ENCODE measurements at places on chromosomes 2 and 18.

- DNase-seq: no peak
Observed at GRCh38 chr2:223076573-223076972, 24.6 kb downstream of the KCNE4 start.

DNA sequence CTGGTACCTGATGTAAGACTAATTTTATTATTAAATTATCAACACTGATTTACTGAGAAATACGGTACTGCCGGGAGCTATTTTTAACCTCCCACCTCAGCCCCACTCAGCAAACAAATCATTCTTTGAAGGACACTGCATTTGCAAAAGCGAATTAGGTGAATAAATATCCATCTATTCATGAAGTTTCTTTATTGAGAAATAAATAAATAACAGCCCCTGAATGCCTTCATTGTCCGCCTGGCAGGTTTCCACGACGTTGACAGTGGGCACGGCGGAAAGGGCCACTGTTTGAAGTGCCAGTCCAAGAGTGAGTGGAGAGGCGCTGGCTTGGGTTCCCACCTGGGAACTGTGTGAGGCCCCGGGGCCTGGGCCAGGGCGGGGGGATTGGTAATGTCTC lies 15.7 kb downstream of the C1QL2 start:
- no peak for DNase-seq

DNA sequence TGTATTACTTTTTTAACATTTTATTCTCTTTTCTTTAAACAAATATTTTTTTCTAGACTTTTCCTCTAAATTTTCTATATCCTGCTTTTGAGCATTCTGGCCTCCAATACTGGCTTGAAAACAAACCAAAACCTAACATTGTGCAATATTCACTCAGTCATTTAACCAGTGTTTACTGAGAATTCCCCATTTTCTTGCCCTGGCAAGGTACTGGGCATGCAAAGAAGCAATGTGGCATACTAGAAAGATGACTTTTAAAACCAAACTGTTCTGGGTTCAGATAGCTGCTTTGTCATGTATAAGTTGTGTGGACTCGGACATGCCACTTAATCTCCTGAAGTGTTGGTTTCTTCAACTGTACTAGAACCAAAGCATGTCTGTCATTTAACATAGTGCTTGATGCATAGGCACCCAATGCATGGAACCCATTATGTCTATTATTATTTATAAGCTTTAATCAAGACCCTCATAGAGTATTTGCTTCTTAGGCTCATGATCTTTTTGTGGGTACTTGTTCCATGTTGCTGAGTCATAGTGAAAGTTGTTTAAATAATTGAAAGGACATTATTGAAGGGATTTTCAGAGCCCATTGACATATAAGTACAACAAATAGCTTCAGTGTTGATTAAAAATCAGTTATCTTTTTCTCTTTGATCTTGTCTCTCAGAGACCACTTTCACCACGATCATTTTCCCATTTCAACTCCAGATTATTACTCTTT lies 185.4 kb upstream of the OSR1 start:
- DNase-seq: no peak

DNA sequence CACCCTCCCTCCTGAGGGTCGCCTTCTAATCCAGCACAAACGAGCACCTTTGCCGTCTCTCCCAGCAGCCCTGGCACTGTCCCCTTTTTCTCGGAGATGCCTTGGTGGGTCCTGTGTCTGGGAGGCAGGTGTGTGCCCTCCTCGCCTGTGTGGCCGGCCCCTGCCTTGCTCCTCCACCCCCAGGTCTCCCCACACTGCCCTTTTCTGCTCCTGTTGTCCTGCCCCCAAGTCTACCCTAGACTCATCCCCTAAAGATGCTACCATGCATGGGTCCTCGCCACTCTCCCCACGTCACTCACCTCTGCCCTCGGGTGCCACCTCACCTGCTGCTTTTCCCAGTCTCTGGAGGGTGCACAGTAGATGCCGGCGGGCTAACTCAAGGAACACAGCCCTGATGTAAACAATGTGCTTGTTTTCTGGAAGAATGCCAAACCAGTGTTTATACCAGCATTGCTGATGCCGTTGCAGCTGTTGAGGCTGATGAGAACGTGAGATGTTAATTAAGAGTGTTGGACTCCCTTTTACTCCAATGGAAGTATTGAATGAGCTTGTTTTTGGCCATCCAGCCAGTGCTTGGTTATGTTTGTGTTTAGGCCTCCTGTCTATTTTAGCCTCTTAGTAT lies 223.1 kb downstream of the AGAP1 start:
- DNase-seq: no peak

- no peak for DNase-seq
Observed at GRCh38 chr2:50143822-50144575, 887.9 kb downstream of the NRXN1 start.

- peak; percentile 31 for DNase-seq
Observed at GRCh38 chr2:215529271-215529670, 93.4 kb upstream of the FN1 start.

- no peak for DNase-seq
Observed at GRCh38 chr18:58169472-58169871, 125.4 kb downstream of the NEDD4L start.

DNA sequence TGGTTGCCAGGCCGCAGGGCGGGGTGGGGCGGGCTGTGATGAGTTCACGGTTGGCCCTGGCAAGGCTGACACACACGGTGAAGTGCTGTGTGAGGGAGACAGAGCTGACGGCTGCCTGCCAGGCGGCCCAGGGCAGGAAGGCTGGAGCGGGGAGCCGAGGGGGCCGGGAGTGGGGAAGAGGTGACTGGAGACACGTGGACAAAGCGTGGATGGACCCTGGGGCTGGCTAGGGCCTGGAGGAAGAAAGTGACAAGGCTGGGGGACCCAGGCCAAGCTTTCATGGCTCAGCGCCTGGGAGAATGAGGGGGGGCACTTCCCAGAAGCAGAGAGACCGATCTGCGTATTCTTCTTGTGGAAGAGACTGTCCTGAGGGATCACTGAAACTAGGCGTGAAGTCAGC lies 123.2 kb downstream of the DYSF start:
- DNase-seq: no peak

DNA sequence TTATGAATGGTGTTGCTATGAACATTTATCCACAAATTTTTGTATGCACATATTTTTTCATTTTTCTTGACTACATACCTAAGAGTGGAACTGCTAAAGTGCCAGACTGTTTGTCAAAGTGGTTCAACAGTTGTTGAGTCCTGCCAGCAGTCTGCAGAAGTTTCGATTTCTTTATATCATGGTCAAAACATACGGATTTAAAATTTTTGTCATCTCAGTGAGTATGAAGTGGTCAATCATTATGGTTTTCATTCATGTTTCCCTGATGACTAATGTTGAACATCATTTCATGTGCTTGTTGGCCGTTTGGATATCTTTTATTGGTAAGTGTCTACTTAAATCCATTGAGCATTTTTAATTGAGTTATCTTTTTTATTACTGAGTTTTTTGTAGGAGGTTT lies 39.2 kb downstream of the CCDC138 start:
- DNase-seq: no peak

- DNase-seq: no peak
Observed at GRCh38 chr2:151658081-151658480, 76.2 kb downstream of the NEB start.
